ENCODE measurements at places on chromosomes 2 and 18. TPM values are rescaled to one million over a fixed set of nuclear protein-coding genes. Genes with fewer than 3 reads are reported as not detected.
A peak's percentile ranks its signal among the peaks of the same experiment; 100 is the strongest.

Gene RBM44
- 0.50 TPM for total RNA-seq

Gene ANKRD62
- not detected for total RNA-seq

Gene IL37
- total RNA-seq = not detected

Gene KIF3C
- total RNA-seq = 3.1 TPM

Gene MROH2A
- not detected for total RNA-seq

Gene C1QL2
- total RNA-seq = not detected

Gene FTCDNL1
- 5.8 TPM for total RNA-seq

Gene ZBTB7C
- 2.3 TPM for total RNA-seq

Gene ZSCAN30
- 12.9 TPM for total RNA-seq

DNA sequence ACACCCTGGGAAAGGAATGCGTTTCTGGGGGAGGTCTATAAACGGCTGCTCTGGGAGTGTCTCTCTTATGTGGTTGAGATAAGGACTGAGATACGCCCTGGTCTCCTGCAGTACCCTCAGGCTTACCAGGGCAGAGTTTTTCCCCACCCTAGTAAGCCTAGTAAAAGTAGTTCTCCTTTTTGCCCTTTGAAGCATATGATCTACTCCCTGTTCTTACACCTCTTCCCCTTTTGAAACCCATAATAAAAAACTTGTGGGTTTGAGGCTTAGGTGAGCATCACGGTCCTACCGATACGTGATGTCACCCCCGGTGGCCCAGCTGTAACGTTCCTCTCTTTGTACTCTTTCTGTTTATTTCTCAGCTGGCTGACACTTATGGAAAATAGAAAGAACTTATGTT is 97.4 kb downstream of the FSIP2 start:
- no peak for DNase-seq
- no peak overlapping the region for H3K4me3 ChIP-seq
- no peak overlapping the region for H3K27ac ChIP-seq
- no peaks in the 10 kb centered on the region for H3K27me3 ChIP-seq
- no peaks in the 10 kb centered on the region for H3K4me1 ChIP-seq
- H3K36me3 ChIP-seq = no peaks in the 10 kb centered on the region

GRCh38 chr2:222393733-222394267 is 30.5 kb upstream of the SGPP2 start:
- peaks cover 9% of the 10 kb centered on the region for H3K4me1 ChIP-seq
- H3K27me3 ChIP-seq = no peaks in the 10 kb centered on the region
- no peak for DNase-seq

DNA sequence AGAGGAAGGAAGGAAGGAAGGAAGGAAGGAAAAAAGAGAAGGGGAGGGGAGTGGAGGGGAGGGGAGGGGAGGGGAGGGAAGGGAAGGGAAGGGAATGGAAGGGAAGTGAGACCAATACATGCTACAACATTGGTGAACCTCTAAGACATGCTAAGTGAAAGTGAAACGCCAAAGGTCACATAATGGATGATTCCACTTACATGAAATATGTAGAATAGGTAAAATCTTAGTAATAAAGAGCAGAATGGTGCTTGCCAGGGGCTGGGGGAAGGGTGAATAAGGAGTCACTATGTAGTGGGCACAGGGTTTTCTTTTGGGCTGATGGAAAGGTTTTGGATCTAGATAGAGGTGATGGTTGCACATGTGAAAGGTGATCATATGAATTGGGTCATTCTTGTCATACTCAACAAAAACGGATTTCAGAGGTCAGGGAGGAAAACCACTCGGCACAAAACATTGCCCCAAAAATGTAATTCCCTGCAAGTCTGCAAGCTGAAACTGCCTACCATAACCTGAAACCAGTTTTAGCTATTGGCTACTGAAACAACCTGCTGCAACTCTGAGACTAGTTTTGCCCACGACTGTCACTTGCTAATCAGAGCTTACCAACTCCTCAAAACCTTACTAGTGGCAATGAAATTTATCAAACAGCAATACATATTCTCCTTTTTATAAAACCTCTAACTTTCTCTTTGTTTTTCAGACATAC is 59.2 kb downstream of the CCDC141 start:
- H3K4me1 ChIP-seq = no peaks in the 10 kb centered on the region
- H3K4me3 ChIP-seq = no peak overlapping the region
- no peaks in the 10 kb centered on the region for H3K27me3 ChIP-seq
- H3K36me3 ChIP-seq = no peaks in the 10 kb centered on the region
- H3K27ac ChIP-seq = no peak overlapping the region

DNA sequence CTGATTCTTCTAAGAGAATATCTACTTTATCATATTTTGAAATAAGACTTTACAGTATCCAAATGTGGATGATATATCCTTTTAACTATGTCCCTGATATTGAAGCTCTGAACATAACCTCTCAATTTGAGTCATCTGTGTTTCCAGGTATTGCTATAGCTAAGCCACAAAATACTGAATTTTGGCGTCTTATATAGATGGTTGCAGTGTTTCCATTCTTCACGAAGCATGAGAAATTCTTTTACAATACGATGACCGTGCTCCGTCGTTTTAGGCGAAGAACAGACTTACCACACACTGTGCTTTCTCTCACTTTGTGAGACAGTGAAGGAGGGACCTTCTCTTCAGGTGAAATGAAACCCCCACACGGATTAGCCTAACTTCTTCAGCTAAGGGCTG is 45.3 kb downstream of the LRRFIP1 start:
- no peaks in the 10 kb centered on the region for H3K36me3 ChIP-seq
- peaks cover 92% of the 10 kb centered on the region for H3K4me1 ChIP-seq
- no peaks in the 10 kb centered on the region for H3K27me3 ChIP-seq

GRCh38 chr2:11985817-11986566 is 239.6 kb downstream of the LPIN1 start:
- H3K4me3 ChIP-seq = no peak overlapping the region
- no peak for DNase-seq
- H3K4me1 ChIP-seq = no peaks in the 10 kb centered on the region
- no peak overlapping the region for H3K27ac ChIP-seq
- no peaks in the 10 kb centered on the region for H3K27me3 ChIP-seq
- H3K36me3 ChIP-seq = no peaks in the 10 kb centered on the region

GRCh38 chr18:63017076-63017475 is 301.7 kb downstream of the PHLPP1 start:
- no peak for DNase-seq
- no peaks in the 10 kb centered on the region for H3K36me3 ChIP-seq
- no peak overlapping the region for H3K27ac ChIP-seq
- peaks cover 9% of the 10 kb centered on the region for H3K27me3 ChIP-seq
- no peaks in the 10 kb centered on the region for H3K4me1 ChIP-seq

DNA sequence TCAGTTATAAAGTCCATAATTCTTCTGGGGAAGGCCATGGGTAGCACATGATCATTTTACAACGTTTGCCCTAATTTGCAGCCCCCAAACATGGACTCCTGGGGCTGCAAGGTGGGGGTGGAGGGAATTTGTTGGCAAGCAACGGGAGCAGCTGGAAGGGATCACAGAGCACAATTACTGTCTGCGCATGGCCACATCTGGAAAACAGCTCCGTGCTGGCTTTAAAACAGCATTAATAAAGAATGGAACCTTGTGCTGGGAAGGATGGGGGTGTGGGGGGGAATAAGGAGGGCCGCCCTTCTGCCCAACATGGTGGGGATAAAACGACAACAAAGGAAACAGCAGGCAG is 60.9 kb upstream of the SLC14A2 start:
- peak overlapping the region; percentile 32 for H3K27ac ChIP-seq
- DNase-seq = no peak
- H3K4me1 ChIP-seq = no peaks in the 10 kb centered on the region
- H3K4me3 ChIP-seq = no peak overlapping the region

GRCh38 chr18:76821875-76822505 is 367 bp upstream of the ZNF236 start:
- H3K27me3 ChIP-seq = no peaks in the 10 kb centered on the region
- no peaks in the 10 kb centered on the region for H3K36me3 ChIP-seq
- H3K27ac ChIP-seq = peak overlapping the region; percentile 97

DNA sequence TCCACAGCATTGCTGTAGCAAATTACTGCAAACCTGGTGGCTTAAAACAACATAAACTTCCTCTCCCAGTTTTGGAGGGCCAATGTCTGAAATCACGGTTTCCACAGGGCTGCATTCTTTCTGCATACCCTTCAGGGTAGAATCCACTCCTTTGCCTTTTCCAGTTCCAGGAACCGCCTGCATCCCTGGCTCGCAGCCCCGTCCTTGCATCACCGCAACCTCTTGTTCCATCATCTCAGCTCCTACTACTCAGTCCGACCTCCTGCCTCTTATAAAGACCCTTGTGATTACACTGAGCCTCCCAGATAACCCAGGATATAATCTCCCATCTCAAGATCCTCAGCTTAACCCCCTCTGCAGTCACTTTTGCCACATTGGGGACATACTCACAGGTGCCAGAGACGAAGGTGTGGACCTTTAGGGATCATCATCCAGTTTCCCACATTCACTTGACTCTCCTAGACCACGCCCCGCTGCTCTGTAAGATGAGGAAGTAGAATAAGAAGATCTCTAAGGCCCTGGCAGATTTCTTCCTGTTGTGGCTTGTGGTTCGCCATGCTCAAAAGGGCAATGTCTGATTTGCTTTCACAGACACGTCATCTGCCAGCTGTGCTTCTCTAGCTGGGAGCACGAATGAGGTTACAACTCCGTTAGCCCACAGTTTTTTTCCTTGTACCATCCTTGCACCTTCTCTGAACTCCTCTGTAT is 103.6 kb upstream of the AGAP1 start:
- DNase-seq = no peak
- no peaks in the 10 kb centered on the region for H3K27me3 ChIP-seq
- no peak overlapping the region for H3K4me3 ChIP-seq
- no peak overlapping the region for H3K27ac ChIP-seq

DNA sequence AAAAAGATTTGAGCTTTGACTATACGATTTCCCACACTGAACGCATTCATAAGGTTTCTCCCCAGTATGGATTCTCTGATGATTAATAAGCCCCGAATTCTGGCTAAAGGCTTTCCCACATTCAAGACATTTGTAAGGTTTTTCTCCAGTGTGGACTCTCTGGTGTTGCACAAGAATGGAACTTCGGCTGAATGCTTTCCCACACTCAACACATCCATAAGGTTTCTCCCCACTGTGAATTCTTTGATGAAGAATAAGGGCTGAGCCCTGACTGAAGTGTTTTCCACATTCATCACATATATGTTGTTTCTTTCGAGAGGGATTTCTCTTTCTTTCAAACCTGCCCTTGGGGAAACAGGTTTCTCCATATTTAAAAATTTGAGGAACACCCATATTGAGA is 6.9 kb downstream of the ZNF24 start:
- H3K4me3 ChIP-seq = no peak overlapping the region
- peaks cover 69% of the 10 kb centered on the region for H3K36me3 ChIP-seq
- no peak for DNase-seq
- H3K4me1 ChIP-seq = no peaks in the 10 kb centered on the region
- no peak overlapping the region for H3K27ac ChIP-seq

GRCh38 chr2:157055660-157056199 is 201.8 kb upstream of the GALNT5 start:
- no peaks in the 10 kb centered on the region for H3K27me3 ChIP-seq
- no peak overlapping the region for H3K27ac ChIP-seq
- DNase-seq = no peak
- no peaks in the 10 kb centered on the region for H3K4me1 ChIP-seq
- no peak overlapping the region for H3K4me3 ChIP-seq

DNA sequence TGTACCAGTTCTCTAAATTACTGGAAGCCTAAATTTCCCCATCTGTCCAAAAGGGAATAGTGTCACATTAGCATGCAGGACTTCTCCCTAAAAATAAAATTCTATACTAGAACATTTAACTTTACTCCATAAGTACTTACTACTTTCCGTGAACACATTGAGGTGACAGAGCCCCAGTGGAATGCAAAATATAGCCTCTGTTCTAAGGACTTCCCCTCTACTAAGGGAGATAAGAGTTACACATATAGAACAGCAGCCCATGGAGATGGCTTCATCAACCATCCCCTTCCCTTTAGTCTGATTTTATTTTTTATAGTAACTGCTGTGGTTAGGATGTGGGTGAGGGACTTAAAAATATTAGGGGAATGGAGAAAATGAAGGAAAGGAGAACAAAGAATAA is 68.9 kb upstream of the STPG4 start:
- peaks cover 31% of the 10 kb centered on the region for H3K4me1 ChIP-seq
- no peak for DNase-seq
- H3K36me3 ChIP-seq = no peaks in the 10 kb centered on the region

- H3K36me3 ChIP-seq = no peaks in the 10 kb centered on the region
- no peak overlapping the region for H3K27ac ChIP-seq
- H3K4me3 ChIP-seq = no peak overlapping the region
- no peak for DNase-seq
- H3K4me1 ChIP-seq = no peaks in the 10 kb centered on the region
- H3K27me3 ChIP-seq = no peaks in the 10 kb centered on the region
Measured at GRCh38 chr18:44537526-44537925, 143.2 kb upstream of the SETBP1 start.

DNA sequence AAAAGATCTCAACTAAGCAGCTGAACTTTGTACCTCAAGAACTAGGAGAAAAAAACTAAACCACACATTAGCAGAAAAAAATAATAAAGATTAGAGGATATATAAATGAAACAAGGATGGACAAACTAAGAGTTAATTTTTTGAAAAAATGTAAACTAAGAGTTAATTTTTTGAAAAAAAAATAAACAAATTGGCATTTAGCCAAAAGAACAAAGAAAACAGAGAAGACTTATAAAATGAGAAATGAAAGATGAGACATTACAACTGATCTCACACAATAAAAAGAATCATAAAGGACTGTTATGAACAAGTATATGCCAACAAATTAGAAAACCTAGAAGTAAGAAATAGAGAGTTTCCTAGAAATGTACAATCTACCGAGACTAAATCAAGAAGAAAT is 859.2 kb upstream of the GYPC start:
- H3K4me3 ChIP-seq = no peak overlapping the region
- no peaks in the 10 kb centered on the region for H3K36me3 ChIP-seq
- no peaks in the 10 kb centered on the region for H3K4me1 ChIP-seq
- no peak overlapping the region for H3K27ac ChIP-seq

DNA sequence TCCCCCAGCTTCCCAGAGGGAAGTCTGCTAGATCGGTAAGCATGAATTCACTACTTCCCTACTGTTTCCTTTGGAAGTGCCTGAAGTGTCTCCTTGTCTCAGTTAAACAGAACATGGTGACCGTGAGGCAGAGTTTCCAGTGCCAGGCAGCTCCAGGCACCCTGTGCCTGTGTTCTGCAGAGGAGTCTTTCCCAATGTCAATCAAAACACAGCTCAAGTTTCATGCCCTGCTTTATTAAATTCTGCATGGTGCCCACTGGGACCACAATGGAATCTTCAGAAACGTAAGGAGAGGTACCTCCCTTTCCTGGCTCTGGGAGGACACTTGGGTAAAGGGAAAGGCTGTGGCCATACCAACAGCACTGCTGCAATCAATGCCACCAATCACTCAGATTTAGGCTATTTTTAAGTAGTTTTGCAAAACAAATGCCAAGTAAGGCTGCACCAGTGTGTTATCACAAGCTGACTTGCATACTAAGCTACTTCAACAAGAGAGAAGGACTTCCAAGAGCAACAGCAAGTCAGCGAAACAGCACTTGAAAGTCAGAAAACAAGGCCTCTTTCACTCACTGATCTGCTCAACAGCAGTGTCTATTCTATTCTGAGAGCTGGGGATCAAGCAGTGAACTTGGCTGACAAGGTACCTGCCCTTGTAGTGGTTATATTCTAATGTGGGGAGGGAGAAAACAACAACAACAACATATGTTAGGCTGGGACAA is 14.9 kb downstream of the LPIN2 start:
- H3K27me3 ChIP-seq = no peaks in the 10 kb centered on the region
- peak; percentile 43 for DNase-seq
- peak overlapping the region; percentile 36 for H3K27ac ChIP-seq
